Fibroblast of pulmonary artery (primary cell): ENCODE measurements at places on chromosomes 4 and X.

DNA sequence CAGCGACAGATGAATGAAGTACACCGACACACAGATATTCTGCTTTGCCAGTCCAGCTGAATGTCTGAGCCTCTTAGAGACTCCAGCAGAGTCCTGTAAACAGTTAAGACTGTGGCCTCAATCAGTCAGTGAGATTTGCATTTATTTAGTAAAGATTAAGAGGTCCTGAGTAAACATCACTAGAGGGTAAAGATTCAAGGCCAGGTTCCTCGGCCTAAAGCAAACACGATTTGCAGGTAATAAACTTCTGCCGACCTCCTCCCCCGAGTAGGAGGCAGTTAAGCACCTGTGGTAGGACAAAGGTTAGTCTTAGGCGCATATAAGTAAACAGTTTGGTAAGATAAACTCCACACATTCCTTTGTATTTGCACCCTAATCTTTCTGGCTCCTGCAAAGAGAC is 99.6 kb downstream of the CFAP47 start:
- DNase-seq: no peak

DNA sequence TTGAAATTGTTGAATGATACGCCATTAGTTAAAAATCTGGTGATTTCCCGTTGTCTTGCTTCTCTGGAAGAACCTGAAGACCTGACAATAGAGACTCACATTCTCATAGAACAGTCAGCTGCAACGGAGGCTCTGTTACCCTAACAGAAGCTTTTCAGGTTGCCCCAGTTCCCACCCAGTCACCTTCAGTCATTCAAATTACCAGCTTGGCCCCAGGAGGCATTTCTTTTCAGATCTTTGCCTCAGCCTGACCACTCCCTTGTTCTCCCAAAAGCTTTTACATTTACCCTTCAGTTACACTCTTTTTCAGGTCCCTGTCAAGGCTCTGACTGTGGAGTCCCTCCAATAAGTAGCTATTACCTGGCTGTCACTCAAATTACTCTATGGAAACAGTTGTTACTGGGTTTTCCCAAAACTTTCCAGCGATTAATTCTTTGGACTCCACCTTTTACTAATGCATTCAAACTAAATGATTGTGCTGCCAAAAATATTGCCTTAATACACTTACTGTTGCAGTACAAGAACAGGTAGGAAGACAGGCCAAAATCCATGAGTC is 162.2 kb upstream of the FTHL17 start:
- DNase-seq: no peak

DNA sequence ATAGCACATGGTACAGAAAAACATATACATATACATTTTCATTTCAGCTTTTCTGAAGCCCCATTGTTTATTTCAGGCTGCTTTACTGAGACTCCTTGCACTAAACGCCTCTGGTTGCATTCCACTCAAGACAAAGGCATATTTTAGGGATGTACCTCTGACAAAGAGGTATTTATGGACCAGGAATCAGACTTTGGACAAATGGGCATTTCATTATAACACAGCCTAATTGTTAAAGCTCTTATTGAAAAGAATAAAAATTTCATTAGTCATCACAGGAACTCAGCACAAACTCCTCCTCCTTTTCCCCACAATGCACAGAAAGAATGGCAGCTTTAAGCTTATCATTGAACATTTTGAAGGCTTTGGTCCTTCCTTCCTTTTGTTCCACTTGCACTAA is 62.9 kb upstream of the UGT8 start:
- no peak for DNase-seq

GRCh38 chr4:144411700-144412099 is 234.3 kb upstream of the HHIP start:
- DNase-seq: no peak

DNA sequence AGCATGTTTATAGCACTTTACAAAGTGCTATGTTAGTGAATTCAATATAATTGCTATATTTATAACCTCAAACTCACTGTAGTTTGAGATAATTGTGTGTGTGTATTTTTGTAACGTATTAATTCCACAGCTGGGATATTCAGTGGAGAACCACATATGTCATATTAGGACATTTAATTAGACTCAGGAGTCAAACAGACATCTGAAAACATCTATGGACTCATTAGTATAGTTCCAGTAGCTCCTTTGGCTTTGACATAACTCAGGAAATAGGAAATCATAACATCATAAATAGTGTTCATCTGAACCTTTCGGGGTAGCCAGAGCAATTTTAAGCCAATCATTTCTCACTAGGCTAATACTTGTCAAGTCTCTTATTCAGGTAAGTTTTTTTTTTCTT is 38.8 kb downstream of the NAA11 start:
- no peak for DNase-seq

- DNase-seq: no peak
These were observed 2.6 kb downstream of the COX18 start for GRCh38 chr4:73066928-73067327.

- no peak for DNase-seq
These were observed 549.1 kb upstream of the EPHA5 start for GRCh38 chr4:66219401-66219800.

DNA sequence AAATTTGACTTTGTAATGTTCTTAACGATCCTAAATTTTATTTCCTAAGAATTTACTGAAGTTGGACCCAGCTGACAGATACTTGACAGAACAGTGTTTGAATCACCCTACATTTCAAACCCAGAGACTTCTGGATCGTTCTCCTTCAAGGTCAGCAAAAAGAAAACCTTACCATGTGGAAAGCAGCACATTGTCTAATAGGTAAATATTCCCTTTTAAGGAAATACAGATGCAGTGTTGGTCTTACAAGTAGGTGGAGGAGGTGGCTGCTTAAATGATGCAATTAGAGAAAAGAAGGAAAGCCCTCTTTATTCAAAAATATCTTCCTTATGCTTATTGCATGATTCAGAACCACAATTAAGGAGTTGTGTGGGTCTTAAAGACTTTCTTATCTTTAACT is 73.5 kb downstream of the RS1 start:
- DNase-seq: no peak

DNA sequence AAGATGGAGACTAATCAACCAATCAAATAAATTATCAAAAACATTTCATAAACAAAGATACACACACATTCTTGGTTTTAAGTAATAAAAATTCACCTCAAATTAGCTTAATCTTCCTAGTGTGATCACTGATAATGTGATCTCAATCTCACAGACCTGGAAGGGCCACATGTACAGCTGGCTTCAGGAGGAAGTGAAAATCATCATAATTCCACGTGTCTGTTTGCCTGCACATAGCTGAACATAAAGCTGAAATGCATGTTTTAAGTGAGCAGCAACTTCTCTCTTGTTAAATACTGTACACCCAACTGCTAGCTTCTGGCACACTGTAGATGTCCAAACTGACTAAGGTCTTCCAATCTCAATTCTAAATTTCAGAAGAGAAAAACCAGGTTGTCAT is 53.8 kb downstream of the ARHGAP6 start:
- DNase-seq: no peak

DNA sequence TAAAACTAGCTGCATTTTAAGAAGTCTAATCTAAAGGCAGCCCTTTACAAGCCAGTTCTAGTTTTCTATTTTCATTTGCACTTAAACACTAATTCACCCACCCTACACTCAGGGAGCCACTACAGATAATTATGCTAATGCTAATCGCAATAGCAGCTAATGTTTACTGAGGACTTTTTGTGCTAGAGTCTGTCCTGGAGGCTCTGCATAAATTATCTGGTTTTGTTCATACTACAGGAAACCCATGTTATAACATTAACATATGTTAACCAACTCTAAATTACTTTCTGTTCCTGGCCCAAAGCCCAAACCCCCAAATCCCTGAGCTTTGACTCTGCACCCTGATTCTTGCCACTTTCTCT is 480 bp upstream of the RADX start:
- no peak for DNase-seq

DNA sequence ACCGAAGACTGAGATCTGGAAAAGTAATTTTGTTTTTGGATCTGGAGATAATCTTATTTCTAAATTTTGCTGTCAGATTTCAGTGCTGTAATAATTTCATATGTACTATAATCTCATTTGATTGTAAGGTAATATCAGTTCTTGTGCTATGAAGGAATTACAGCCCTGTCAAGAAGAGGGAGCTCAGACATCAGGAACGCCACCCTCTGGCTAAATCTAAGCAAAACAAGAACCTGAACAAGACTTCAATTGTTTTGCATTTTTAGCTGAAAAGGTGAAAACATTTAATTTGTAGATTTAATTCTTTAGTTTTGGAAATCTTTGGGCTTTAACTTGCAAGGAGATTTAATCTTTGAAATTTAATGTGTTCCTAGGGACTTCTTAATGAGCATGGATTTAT is 525.4 kb upstream of the HS3ST1 start:
- peak; percentile 85 for DNase-seq

- no peak for DNase-seq
These were observed 1.1 kb downstream of the AFF2 start for GRCh38 chrX:148501386-148502066.

DNA sequence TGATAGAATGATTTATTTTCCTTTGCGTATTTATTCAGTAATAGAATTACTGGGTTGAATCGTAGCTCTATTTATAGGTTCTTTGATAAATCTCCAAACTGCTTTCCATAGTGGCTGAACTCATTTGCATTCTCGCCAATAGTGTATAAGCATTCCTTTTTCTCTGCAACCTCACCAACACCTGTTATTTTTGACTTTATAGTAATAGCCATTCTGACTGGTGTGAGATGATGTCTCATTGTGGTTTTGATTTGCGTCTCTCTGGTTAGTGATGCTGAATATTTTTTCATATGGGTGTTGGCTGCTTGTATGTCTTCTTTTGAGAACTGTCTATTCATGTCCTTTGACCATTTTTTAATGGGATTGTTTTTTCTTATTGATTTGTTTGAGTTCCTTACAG is 160.7 kb downstream of the MID1IP1 start:
- DNase-seq: no peak

GRCh38 chrX:106621836-106622235 is 10.1 kb downstream of the RADX start:
- no peak for DNase-seq

GRCh38 chr4:1416948-1417260 is 10.7 kb upstream of the NKX1-1 start:
- DNase-seq: no peak

GRCh38 chr4:59971952-59972351 is 1228.2 kb upstream of the ADGRL3 start:
- DNase-seq: no peak

DNA sequence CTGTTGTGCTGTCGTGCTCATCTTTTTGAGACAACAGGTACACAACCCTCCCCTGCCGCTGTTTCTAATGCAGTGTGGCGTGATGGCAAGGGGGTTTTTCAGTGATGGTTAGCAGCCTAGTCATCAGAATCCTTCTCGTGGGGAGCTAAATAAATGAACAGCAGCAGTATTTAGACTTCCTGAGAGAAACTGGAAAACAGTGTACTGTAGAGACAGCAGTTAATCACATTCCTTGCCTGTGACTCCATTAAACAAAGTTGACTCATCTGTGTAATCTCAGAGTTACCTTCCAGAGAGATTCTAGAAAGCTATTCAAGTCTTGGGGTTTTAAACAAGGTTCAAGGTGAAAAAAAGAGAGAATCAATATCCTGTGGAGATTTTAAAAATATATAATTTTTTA is 1753.2 kb upstream of the PCDH7 start:
- peak; percentile 25 for DNase-seq

DNA sequence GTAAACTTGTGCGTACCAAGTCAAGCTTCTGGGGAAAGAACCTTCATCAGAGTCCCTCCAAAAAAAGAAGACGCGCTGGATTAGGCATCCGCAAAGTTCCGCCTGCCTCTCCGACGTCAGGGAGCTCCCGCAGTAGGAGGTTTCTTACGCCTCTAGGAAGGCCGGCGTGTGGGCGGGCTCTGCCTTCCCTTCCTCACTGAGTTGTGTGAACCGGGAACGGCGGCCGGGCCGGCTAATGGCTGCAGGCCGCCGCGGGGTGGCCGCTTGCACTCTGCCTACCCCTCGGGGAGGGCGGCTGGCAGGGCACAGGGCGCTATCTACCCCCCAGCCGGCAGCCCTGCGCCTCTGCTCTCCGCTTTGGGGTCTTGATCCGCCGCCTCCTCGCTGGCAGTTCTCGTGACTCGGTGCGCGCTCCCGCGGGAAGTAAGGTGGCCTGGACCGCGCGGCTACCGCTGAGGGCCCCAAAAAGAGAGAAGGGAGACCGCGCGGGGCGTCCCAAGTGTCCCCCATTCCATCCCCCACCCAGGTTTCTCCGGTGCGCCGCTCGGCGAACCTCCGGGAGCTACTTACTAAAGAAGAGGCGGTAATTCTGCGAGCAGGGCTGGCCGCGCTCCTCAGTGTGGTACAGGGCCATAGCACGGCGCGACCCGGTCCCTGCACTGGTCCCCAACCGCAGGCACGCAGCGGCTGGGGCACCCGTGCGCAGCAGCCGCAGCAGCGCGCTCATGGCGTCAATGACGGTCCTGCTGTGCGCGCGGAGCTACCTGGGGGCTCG is at the start of gene PPA2:
Gene PPA2 (minus strand): TSS at position 739 of the 775 bp plus-strand sequence. CDS start 12 bp downstream, at position 727.
- DNase-seq: peak; percentile 92

DNA sequence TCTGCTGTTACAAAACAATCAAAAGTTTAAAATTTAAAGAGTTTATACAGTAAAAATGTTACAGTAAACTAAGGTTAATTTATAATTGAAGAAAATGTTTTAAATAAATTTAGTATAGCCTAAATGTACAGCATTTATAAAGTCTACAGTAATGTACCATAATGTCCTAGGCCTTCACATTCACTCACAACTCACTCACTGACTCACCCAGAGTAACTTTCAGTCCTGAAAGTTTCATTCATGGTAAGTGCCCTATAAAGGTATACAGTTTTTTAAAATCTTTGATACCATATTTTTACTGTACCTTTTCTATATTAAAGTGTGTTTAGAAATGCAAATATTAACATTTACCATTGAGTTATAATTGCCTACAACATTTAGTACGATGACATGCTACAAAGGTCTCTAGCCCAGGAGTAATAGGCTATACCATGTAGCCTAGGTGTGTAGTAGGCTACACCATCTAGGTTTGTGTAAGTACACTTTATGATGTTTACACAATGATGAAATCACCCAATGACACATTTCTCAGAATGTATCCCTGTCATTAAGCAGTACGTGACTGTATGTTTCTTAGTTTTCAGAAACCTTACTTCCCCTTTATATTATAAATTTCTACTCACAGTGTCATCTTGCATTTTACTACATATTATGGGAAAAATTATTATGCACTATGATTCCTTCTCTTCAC is 320.8 kb downstream of the ADAM29 start:
- DNase-seq: no peak

DNA sequence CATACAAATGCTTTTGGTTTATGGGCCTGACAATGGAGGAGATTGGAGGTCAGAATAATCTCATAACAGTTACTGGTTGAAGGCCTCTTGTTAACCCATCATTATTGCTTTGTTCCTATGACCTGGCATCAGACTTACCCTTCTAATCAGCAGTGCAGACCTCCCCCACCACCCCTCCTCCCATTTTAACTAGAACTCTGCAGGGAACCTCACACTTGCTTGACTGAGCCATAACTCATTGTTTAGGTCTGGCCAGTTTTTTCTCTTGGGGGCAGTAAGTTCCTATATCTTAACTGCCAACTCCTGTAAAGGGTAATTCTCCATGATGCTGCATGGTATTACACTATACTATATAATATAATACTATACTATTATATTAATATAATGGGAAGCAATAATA is 609.3 kb downstream of the IL1RAPL1 start:
- DNase-seq: no peak

- peak; percentile 71 for DNase-seq
These were observed 98.8 kb downstream of the CDS1 start for GRCh38 chr4:84681486-84682274.

GRCh38 chr4:33685939-33686338 is 2558.4 kb downstream of the ARAP2 start:
- no peak for DNase-seq
